COLO829 (cell line): ENCODE measurements at places on chromosomes 12 and 14.

DNA sequence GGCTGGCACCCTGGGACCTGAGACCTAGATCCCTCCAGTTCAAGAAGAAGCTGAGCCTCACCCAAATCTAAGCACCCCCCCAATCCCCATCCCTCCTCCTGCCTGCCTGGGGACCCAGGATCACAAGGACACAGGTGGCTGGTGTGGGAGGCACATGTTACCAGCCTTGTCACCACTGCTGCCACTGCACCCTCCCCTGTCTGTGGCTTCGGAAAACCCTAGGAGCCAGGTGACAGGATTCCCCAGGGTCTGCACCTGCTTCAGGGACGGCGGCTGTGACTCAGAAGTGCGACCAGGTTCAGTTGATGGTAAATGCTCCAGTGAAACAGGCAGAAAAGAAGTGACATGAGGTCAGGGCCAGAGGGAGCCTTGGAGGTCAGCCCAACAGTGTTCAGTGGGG lies 62.8 kb upstream of the FAM222A start:
- no peak for DNase-seq

DNA sequence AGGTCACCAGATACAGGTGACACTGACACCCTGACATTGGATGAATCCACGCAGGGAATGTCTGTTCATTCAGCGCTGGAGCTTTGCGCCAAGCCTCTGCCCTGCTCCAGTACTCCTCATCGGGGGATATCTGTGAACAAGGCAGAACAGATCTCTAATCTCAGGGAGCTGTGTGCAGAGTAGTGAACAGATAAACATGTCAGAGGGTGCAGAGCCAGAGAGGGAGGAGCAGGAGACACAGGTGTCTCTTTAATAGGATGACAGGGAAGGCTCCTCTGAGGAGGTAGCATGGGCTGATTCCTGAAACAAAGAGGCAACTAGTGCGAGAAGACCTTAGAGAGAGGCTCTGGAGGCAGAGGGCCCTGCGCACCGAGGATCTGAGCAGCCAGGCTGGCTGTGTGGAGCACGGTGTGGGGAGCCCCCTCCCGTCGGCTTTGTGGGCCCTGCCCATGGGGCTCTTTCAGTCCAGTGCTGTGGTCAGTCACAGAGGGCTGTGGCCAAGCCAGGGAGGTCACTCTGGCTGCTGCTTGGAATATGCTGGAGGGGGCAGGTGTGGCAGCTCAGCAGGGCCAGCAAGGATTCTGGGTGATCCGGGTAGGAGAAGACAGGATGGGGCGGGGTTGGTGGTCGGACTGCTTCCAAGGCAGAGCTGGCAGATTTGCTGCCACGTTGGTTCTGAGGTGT lies 55.6 kb downstream of the TECPR2 start:
- no peak for DNase-seq

DNA sequence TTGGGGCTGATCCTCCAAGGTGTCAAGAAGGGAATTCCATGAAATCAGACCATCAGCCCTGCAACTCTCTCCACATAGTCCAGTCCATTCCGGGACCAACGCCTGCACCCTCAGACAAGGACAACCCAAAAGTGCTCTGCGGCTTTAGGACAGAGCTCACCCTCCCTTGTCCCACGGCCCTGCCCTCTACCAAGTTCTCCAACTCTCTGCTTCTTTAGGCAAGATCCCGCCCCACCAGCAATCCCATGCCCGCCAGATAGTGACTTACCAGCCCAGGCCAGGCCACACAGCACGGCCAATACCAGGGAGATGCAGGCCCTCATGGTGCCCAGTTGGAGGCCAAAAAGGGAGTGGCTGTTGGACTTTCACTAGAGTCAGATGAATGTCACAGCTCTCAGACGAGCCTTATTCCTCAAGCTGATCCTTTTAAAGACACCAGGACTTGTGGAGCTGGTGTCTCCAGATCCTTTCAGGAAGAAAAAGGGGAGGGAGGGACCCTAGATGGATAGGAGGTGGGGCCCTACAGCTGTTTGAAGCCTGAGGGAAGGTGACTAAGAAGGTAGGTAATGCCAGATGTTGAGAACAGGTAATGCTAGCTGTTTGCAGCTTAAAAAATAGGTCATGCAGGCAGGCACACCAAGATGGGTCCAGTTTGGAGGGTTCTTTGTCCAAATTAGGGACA lies at the start of gene ENDOU:
TSS of gene ENDOU (minus strand) at position 400 of the 682 bp plus-strand sequence. CDS start at position 323, 77 bp downstream.
- no peak for DNase-seq

- no peak for DNase-seq
These were observed 369.2 kb downstream of the ZFP36L1 start for GRCh38 chr14:68423686-68424085.

GRCh38 chr12:49027846-49028555 lies 9.4 kb upstream of the PRKAG1 start:
- DNase-seq, result no peak

- DNase-seq, result no peak
These were observed 13.9 kb downstream of the ANKRD9 start for GRCh38 chr14:102495491-102496330.

DNA sequence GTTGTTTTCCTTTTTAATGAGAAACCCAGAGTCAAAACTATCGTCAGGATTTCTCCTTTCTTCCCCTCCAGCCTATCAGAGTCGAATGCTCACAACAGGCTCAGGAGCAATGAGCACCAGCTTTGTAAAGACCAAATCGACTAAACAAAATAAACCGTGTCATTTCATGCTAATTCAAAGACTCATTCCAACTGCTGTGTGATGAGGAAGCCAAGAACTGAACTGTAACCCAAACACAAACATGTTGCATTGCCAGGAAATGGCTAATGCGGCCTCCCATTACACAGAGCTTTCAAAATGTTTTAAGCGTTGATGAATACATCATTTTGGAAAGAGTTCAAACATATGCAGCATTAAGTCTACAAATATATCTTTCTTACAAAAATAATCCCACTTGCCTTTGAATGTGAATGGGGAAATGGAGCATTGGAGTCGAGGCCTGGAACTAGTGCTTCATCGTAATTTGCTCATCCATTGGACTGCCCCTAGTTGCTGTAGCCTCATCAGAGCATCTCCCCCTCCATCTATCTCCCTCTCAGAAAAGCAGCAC lies 349.5 kb downstream of the GXYLT1 start:
- no peak for DNase-seq

DNA sequence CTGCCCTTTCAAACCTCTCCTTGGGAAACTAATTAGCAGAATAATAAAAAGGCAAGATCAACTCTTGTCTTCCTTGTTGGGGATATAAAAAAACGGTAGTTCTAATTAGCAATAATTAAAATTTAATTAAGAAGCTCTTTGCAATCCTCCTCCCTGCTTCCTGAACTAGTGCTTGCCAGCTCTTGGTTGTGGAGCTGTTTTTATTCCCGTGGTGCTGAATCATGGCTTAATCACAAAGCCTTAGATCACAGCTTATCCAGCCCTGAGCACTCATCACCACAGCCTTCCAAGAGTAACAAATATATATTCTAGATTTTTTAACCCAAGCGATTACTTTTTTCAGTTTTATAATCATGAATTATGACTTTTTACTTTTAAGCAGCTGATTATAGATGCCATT lies 63.2 kb upstream of the INSM2 start:
- DNase-seq, result peak; percentile 19

DNA sequence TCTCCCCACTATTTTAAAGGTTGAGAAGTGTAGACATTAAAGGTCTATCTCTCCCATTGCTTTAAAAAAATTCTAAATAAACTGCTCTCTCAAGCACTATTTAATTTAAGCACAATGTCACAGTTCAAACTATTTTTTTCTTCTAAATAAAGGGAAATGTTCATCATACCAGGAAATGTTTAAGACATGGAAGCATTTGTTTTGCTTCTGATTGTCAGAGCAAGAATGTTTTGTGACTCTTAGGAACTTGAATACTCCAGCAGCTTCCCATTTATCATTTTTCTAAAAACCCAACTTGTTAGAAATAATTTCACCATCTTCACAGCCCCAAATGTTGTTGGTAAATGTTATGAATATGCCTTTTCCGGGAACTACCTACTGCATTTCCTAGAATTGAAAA lies 121.8 kb upstream of the NTF3 start:
- no peak for DNase-seq

DNA sequence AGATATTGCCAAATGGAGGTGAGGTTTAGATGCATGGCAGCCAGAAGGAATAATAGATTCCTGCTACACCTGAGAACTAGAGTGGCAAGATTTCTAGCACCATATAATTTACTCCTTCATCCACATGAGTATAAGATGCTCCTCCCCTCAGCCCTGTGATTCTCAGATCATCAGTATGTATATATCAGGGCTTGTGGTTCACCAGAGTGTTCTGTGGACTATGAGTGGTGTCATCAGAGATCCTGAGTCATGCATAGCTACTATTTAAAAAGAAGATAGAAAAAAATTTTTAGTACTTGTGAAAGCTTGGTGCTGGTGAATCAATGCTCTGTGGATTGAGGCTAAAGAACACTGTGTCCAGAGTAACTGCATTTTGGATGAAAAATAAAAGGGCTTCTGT lies 285.9 kb downstream of the BMP4 start:
- DNase-seq, result no peak

GRCh38 chr12:95169368-95169767 lies 47.9 kb downstream of the FGD6 start:
- peak; percentile 3 for DNase-seq

DNA sequence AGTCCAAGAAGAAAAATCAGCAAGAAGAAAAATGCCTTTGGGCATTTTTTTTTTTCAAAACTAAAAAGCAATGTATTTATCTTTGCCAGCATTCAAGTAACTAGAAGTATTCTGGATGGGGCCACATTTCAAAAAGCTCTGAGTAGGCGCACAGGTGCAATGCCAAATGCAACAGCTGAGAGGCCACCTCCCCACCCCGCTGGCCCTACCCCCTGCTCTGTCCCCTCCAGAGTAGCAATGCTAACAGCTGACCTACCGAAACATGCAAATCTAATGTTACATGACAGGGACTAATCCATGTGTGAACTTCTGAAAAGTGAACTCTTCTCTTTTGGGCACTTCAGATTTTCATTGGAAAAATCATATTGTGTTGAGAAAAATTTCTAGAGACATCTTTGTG lies 153.7 kb upstream of the SLC38A2 start:
- no peak for DNase-seq

- peak; percentile 45 for DNase-seq
These were observed 23.1 kb upstream of the HELB start for GRCh38 chr12:66279123-66279712.

DNA sequence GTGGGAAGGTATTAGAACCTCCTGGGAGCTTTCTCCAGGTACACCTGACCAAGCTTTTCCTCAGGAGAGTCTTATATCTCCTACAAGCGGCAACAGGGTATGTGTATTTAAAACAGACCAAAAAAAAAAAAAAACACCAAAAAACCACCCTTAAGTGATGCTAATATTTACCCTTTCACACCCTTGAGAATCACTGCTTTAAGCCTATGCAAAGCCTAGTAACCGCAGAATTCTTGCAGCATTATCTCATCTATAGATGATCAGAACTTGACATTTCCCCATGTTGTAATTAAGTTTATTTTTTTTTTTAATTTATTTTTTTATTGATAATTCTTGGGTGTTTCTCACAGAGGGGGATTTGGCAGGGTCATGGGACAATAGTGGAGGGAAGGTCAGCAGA lies 19.3 kb downstream of the ZNF641 start:
- DNase-seq, result no peak

DNA sequence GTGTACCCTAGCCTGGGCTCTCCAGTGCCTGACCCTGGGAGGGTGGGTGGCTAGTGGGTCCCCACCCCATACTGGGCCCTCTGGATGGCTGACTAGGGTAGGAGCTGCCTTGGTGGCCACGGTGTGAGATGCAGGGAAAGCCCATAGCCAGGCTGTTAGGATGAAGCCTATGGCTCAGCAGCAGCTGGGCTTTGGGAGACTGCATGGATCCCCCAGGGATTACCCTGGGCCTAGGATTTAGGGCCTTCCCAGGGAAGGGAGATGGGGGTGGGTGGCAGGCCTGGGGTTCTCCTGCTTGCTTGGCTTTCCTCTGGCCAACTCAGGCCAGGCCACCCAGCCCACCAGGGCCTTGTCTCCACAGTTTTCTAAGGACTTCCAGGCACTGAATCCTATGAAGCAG lies 6.3 kb downstream of the GSTZ1 start:
- no peak for DNase-seq
